ENCODE measurements at places on chromosomes 3 and 15.

DNA sequence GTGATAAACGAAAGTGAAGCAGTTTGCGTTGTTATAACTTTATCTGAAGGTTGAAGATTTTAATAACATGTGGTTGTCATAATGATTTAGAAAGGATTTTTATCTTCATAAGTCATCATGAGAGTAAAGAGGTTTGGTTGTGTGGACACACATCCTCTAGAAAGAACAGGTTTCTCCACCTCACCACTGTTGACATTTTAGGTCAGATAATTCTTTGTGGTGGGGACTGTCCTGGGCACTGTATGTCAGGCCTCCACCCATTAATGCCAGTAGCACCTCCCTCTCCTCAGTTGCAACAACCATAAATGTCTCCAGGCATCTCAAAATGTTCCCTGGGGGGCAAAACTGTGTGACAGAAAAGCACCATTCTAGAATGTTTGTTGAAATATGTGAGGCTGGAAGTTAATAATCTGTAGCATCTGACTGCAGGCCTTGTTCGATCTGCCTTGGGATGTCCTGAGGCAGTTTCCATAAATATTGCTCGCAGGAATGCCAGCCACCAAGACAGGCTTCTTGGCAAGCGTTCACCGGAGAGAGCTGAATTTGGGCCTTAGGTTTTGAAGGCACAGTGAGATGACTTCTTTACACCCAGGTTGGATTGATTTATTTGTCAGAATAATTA is 100.1 kb downstream of the ADAMTSL3 start:
- DNase-seq, result no peak

- no peak for DNase-seq
These were observed 142.0 kb downstream of the GABRB3 start for GRCh38 chr15:26630857-26631256.

GRCh38 chr3:155188031-155188430 is 105.5 kb downstream of the STRIT1 start:
- no peak for DNase-seq

DNA sequence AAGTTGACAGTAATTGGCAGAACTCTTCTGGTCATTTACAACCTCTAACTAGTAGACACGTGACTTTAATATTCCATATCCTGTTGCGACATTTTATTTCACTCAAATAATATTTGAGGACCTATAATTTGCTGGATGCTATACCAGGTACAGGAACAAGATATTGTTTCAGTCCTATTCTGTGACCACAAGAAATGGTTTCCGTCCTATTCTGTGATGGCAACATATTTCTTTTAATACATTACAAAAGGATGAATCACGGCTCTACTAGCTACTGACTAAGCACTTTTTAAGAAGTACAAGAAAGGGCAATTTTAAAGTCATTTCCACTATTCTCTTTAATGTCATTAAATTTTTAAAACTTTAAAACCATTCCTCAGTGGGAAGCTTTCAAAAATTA is 400.2 kb downstream of the CNTN3 start:
- DNase-seq, result no peak

GRCh38 chr15:101396484-101397261 is 92.8 kb downstream of the PCSK6 start:
- DNase-seq, result no peak

GRCh38 chr15:25177955-25178801 is 223.4 kb downstream of the SNRPN start:
- DNase-seq, result no peak

GRCh38 chr3:46469680-46470357 is 5.1 kb upstream of the LTF start:
- DNase-seq, result no peak

GRCh38 chr15:74127954-74128784 is 2.2 kb upstream of the ISLR2 start:
- DNase-seq, result no peak

DNA sequence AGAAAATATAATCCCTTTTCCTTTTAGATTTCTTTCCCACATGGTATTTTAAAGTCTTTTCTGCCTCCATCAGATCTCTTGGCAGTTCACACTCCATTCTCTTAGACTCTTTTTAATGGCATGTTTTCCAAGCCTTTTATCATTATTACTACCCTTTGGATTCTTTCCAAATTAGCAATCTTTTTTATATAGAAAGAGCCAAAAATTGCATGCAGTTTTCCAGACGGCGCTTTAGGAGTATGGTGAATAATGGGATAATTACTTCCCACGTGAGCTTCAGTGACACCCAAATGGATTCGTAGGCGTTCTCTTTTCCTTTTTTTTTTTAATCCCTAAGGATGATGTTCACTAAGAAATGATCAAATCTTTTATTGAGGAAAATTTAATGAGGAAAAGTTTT is 354.8 kb upstream of the DNAJC19 start:
- DNase-seq, result no peak

DNA sequence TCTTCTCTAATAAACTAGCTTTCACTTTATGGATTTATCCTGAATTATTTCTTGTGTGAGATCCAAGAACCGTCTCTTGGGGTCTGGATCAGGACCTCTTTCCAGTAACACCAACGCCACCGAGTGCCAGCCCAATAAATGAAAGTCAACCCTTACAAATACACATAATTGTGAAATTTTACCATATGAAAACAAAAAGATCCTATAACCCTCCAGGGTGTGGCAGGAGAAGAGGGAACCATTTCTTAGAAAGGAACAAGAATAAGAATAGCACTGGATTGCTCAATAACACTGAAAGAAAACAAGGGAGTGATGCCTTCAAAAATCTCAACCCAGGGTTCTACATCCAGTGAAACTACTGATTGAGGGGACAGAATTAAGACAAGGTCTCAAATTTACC is 51.6 kb upstream of the ACKR4 start:
- no peak for DNase-seq

GRCh38 chr3:142077859-142078500 is 71.4 kb downstream of the TFDP2 start:
- no peak for DNase-seq

All from stimulated activated CD4-positive, alpha-beta T cell treated with anti-CD3 and anti-CD28 coated beads, TNF-alpha, amount 100 ng/mL, for 24 hours (primary cell).